ENCODE measurements at places on chromosomes 13 and 19.

DNA sequence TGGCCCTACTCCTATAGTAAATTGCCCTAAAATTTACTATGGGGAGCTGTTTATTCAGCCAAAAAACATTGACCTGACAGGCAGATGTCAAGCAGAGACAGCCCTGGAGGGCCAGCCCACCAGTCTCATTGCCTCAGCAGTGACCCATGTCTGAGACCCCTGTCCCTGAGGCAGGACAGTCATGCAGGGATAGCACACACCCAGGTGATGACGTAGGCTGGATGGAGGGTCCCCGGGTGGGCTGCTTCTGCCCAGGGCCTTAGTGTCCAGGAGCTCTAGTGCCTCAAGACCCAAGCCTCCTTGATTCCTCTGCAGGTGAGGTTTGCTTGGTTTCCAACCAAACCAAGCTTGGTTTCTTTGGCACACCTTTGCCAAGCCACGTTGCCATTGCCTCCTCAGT, 72.1 kb downstream of the HSPH1 start:
- no peak for DNase-seq

GRCh38 chr13:110299283-110299840, 7.6 kb downstream of the COL4A1 start:
- no peak for DNase-seq

- DNase-seq, result no peak
These were observed 6.4 kb downstream of the KMT5C start for GRCh38 chr19:55345818-55346724.

- DNase-seq, result no peak
These were observed 10.3 kb downstream of the PDE4A start for GRCh38 chr19:10430505-10431253.

DNA sequence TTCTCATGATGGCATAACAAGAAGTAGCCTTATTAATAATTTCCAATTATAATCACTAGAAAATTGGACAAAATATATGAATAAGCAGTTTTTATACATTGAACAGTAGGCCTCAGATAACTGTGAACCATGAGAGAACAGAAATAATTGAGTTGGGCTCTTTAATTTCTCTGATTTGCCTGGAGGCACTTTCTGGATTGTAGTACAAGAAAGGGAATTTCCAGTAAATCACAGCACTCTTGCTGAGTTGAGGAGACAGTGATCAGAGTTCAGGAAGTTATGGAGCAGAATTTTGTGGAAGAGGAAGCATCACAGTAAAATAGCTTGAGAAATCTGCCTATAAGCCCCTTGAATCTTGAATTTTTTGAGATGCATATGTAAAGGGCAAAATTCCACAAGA, 216.2 kb downstream of the MAB21L1 start:
- DNase-seq, result no peak

GRCh38 chr13:75581874-75582640, 32.5 kb downstream of the UCHL3 start:
- DNase-seq, result no peak

DNA sequence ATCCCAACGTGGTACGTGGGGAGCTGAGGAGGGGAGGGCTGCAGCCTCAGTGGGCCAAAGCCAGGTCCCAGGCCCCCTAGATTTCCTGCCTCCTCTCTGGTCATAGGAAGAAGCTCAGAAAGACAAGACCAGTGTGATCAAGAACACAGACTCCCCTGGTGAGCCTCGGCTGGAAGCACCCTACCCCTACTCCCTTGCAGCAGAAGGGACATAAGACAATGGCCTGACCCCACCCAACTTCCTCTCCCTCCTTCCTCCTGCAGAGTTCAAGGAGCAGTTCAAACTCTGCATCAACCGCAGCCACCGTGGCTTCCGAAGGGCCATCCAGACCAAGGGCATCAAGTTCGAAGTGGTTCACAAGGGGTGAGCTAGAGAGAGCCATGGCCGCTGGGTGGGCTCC, 11.5 kb downstream of the PODNL1 start:
- no peak for DNase-seq

GRCh38 chr19:35766571-35767104, 8.7 kb downstream of the PROSER3 start:
- DNase-seq, result no peak

- no peak for DNase-seq
These were observed 5.9 kb upstream of the GRAMD1A start for GRCh38 chr19:34994286-34994642.

GRCh38 chr13:71979616-71980015, 112.6 kb upstream of the DACH1 start:
- DNase-seq, result no peak

DNA sequence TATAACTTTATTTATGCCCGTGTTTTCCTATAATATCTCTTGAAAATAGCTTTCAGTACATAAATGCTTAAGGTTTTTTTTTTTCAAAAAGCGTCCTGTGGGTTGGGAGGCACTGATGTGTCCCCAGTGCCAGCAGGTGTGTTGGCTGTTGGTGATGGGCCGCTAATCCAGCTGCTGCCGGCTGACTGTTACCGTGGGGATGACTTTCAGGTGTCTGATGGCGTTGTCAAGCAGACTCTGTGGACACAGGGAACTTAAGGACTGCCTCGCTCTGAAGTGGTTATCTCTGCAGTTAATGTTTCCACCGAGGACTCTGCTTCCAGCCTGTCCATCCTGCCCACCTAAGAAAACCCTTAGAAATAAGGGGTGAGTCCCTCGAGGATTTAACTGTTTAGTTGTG, 94.5 kb downstream of the ANKRD10 start:
- DNase-seq, result no peak

DNA sequence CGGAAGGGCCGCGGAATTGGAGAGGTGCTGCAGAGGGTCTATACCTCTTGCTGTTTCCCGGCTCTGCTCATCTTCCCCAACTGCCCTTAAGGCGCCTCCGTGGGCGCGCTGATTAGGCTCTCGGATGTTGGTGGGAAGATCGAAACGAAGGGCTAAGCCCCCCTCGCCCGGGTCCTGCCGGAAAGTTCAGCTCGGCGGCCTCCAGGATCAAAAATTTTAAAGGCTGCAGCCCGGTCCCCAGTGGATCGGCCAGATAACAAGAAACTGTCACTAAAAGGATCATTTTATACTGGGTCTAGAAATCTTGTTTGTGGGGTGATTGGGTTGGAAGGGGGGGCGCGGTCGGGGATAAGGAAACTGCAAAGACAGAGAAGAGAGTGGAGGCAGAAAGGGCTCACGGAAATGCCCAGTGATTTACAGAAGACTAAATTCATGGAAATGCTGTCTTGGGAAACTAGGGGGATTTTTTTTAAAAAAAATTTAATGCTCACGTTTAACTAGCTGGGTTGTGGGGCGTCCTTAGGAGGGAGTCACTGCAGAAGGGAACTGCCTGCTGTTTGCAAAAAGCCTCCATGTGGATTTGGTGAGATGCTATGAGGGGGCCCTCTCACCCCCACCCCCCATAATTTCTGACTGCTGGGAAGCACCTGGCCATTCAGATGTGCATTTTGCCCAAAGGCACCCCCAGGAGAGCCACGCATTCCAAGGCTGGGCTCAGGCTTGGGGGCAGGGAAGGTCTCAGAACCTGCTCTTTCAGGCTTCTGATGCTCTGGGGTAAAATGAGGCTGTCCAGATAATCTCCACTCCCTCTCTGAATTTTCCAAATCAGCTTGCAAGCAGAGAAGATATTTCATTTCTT, 7.7 kb downstream of the CDX2 start:
- no peak for DNase-seq

DNA sequence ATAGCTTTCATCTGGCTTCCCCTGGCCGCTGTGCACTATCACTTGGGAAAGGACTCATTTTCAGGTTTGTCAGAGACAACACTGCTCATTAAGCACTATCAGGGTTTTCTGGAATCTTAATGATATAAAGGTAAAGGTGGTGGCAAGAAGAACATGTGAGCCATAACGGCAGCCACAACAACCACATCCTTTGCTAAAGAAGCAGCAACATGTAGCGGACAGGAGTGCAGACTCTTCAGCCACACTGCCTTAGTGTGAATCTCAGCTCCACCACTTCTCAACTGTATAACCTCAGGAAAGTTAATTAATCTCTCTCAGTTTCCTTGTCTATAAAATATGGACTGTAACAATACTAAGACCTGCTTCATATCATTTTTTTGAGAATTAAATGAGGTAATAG, 24.1 kb upstream of the MIR17HG start:
- DNase-seq, result no peak

DNA sequence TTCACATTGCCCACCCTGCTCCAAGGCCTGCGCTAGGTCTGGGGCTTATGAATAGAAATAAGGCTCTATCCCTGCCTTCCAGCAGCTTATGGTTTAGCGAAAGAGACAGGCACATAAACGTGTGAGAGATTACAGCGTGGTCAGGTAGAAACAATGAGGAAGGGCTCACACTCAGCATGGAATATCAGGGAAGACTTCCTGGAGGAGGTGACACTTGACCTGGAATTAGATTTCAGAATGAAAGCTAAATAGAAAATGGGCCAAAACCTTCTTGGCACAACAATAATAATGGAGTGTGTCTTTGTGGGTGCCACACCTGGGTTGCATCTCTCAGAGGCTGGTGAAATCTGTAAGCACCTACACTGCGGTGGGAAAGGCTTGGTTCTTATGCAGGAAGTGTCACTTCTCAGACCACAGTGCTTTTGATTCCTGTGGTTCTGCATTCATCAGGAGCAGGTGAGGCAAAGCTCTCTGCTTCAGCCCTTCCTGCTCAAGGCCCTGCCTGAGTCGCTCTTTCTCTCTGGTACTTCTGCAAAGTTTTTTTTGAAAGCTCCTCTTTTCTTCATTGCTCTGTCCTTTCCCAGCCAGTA, 430.3 kb downstream of the ZNF536 start:
- no peak for DNase-seq

- no peak for DNase-seq
These were observed 5.3 kb downstream of the ZNF85 start for GRCh38 chr19:20928371-20928770.

DNA sequence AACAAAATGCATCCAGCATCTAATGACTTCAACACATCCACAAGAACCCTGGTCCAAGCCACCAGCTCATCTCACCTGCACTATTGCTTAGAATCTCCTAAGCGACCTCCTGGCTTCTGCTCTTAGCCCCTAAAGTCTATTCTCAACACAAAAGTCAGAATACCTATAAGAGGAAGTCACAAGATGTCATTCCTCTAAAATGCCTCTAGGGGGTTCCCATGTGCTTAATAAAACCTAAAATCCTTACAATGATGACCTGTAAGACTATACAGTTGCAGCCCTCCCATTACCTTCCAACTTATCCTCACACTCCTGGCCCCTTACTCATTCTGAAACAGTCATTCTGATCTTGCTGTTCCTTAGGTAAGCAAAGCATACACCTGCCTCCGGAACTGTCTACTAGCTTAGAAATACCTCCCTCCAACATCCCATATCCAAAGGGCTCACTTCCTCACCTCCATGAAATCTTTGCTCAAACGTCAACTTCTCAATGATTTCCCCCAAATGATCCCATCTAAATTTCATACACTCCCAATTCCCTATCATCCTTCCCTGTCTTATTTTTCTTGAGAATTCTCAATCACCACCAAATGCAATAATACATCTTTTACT, 10.0 kb downstream of the ATP7B start:
- DNase-seq, result no peak

GRCh38 chr19:29586401-29586800, 19.7 kb upstream of the POP4 start:
- no peak for DNase-seq

DNA sequence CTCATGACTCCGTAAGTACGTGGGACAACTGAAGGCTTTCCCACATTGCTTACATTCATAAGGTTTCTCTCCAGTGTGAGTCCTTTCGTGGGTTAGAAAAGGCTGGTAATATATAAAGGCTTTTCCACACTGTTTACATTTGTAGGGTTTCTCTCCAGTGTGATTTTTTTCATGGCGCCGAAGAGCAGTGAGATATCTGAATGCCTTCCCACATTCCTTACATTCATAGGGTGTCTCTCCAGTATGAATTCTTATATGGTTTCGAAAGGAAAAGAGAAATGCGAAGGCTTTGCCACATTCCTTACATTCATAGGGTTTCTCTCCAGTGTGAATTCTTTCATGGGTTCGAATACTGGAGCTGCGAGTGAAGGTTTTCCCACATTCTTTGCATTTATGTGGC, 29.5 kb downstream of the ZNF490 start:
- DNase-seq, result no peak

- peak; percentile 48 for DNase-seq
These were observed 3.0 kb downstream of the CNFN start for GRCh38 chr19:42386974-42387707.

DNA sequence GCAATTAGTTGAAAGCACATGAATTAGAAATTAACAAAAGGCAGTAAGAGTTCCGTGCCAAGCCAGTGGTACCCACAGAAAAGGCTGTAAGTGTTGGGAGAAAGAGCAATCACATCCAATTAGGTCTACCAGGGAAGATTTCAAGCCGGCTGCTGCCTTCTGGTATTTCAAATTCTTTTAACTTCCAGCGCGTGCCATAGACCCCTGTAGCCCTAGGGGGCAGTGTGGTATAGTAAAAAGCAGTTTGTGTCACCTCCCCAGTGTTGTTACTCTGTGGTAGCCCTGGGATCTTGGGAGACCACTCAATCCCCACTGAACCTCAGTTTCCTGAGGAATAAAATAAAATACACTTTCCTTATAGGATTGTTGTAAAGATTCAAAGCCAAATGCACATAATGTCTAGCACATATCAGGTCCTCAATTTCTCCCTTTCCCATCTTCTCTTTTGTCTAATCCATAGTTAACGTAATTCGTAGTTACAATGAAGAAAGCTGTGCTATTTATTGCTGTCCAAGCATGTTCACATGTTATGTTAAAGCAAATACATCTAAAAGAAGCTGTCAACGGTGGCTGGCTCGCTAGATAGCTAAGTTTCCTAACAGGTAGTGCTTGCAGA, 230.2 kb downstream of the TDRD3 start:
- DNase-seq, result peak; percentile 18

- DNase-seq, result no peak
These were observed 24.7 kb downstream of the KEAP1 start for GRCh38 chr19:10478476-10478875.

GRCh38 chr19:5436106-5436947, 18.9 kb upstream of the ZNRF4 start:
- DNase-seq, result peak; percentile 20

DNA sequence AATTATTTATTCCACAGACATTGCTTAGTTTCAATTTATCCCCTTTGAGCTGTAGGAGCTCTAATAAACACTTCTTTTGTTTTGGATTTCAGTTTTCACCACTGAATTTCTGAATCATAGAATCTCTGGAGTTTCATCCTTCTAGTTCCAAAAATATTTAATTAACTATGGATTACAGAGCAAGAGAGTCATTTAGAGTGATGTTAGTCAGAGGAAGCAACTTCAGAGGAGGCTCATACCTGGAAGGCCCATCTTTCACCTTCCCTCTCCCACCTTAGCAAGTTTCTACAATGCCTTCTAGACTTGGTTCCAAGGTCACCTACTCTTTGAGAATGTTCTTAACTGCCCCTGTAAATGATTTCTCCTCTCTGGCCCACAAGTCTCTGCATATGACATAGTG, 353.2 kb downstream of the SPRY2 start:
- DNase-seq, result no peak
